ENCODE measurements at places on chromosomes 4 and X. TPM values are rescaled to one million over a fixed set of nuclear protein-coding genes. Genes with fewer than 3 reads are reported as not detected.

Gene CXXC4
- not detected for total RNA-seq

- no peak for DNase-seq
Measured at GRCh38 chr4:158428242-158428641, 93.4 kb upstream of the RXFP1 start.

DNA sequence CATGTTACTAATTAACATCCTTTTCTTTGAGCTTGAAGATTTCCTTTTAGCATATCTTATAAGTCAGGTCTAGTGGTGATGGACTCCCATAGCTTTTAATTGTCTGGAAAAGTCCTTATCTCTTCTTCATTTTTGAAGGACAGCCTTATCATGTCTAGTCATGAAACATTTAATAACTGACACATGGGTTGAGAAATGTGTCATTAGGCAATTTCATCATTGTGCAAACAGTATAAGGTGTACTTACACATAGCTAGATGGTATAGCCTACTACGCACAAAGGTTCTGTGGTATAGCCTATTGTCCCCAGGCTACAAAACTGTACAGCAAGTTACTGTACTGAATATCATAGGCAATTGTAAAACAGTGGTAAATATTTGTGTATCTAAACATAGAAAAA is 34.5 kb upstream of the ALG13 start:
- no peak for DNase-seq

GRCh38 chr4:56655209-56655626 is 25.9 kb downstream of the HOPX start:
- DNase-seq: no peak

Gene GSX2
- total RNA-seq: not detected

DNA sequence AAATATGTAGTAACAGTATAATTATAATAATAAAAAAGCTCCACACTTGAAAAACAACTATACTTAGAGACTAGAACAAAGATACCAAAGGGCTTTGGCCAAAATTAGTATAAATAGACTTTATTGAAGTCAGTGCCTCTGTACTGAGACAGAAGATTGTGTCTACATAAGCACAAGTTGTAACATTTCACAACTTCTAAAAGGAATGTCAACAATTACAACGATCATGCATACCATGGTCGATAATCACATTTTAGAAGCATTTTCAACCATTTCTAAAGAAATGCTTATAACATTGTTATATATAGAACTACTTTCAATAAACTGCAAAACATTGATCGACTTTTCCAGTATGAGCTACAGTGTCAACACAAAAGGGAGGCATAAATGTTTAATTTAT is 57.0 kb downstream of the DHX15 start:
- DNase-seq: no peak

Gene PLAC1
- total RNA-seq: not detected

GRCh38 chr4:20592663-20593062 is 107.6 kb upstream of the PACRGL start:
- no peak for DNase-seq

Gene RAB41
- not detected for total RNA-seq

Gene TCP11X2
- not detected for total RNA-seq

DNA sequence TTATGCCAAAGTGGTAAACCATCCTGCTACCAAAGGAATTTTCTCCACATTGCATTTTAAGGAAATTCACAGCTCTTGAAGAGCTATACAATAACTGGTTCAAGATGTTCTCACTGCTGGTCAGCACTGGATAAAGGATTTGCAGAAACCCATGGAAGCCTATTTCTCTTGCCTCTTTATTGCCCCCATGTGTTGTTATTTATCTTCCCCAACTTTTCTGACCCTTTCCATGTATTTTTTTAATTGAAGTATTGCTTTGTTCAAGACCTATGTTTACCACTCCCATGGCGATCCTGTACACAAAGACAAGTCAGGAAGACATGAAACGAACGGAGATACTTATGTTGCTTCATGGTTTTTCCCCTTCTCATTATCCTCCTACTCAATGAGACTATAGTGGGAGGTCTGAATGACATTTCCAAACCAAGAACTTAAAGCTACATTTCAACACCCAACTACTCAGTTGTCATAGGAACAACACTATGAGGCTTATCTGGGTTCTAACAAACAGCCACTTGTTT is 566.4 kb upstream of the DIPK2B start:
- DNase-seq: no peak

Gene ADH6
- not detected for total RNA-seq

GRCh38 chrX:28920153-28920943 is 333.1 kb downstream of the IL1RAPL1 start:
- DNase-seq: no peak

- DNase-seq: no peak
Measured at GRCh38 chr4:37475087-37475486, 211.1 kb downstream of the RELL1 start.

DNA sequence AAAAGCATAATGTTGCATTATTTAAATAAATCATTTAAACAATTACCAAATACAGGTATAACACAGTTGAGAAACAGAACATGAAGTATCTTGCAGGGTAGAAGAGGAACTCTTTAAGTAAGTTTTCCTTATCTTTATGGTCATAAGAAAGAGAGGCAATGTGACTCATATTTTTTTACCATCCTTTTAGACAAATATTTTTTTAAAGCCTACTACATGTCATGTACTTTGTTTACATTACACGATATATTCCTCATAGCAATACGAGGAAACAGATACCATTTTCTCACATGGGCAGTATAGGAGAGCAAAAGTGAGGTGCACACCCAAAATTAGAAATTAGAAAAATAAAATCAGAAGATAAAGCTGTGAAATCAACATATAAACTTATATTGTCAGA is 49.3 kb upstream of the EPHA5 start:
- DNase-seq: no peak

DNA sequence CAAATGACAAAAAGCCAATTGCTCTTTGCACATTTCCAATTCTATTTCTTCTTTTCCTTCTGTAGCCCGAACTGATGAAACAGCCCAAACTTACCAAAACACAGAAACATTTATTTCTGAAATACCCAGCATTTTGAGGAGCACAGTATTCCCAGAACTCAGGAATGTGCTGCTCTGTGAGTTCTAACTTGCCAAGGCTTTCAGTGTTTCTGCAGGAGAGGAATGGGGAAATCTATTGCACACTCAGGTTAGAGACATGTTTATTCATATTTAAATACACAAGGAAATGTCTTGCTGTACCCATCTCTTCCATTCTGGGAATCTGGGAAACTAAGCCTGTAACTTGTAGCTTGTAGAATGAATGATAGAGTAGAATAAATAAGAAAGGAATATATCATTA is 10.7 kb downstream of the TMPRSS11D start:
- no peak for DNase-seq
